ENCODE measurements at places on chromosomes 5 and 9. TPM values are rescaled to one million over a fixed set of nuclear protein-coding genes. Genes with fewer than 3 reads are reported as not detected.

GRCh38 chr5:2626572-2626971, 124.9 kb downstream of the IRX2 start:
- DNase-seq, result no peak
- no peaks in the 10 kb centered on the region for H3K27me3 ChIP-seq
- no peak overlapping the region for H3K4me3 ChIP-seq
- no peaks in the 10 kb centered on the region for H3K36me3 ChIP-seq

DNA sequence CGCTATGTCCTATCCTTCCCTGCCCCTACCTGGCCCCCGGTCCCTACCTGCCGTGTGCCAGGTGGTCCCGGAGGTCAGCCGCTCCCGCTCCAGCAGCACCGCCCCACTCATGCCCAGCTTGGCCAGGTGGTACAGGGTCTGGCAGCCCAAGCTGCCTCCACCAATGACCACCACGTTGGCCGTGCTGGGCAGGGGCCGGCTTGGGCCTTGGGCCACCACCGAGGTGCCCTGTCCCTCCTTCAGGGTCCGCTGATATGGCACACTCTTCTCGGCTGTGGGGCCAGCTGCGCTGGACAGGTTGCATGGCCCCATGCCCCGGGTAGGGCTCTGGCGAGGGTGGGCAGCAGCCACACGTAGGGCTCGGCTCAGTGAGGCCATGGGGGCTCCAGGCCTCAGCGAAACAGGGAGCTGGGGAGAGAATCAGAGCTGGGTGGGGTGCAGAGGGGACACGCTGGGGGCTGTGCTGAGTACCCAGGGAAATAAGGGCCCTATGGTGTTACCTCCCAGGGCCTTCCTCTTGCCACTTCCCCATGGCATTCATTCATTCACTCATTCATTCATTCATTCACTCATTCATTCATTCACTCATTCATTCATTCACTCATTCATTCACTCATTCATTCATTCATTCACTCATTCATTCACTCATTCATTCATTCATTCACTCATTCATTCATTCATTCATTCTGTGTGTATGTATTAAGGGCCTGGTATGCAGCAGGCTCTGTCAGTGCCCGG, 4.2 kb downstream of the SARDH start:
- DNase-seq, result no peak
- H3K4me1 ChIP-seq, result peaks cover 13% of the 10 kb centered on the region
- no peak overlapping the region for H3K4me3 ChIP-seq
- no peaks in the 10 kb centered on the region for H3K27me3 ChIP-seq
- H3K36me3 ChIP-seq, result no peaks in the 10 kb centered on the region

- no peaks in the 10 kb centered on the region for H3K4me1 ChIP-seq
- H3K4me3 ChIP-seq, result no peak overlapping the region
- no peak overlapping the region for H3K27ac ChIP-seq
- DNase-seq, result no peak
- peaks cover 11% of the 10 kb centered on the region for H3K27me3 ChIP-seq
- no peaks in the 10 kb centered on the region for H3K36me3 ChIP-seq
These were observed 23.5 kb upstream of the ERAP2 start for GRCh38 chr5:96852759-96853158.

- no peak overlapping the region for H3K4me3 ChIP-seq
- H3K27me3 ChIP-seq, result no peaks in the 10 kb centered on the region
- peaks cover 39% of the 10 kb centered on the region for H3K4me1 ChIP-seq
- H3K27ac ChIP-seq, result no peak overlapping the region
These were observed 79.3 kb downstream of the SHB start for GRCh38 chr9:37989701-37990100.

DNA sequence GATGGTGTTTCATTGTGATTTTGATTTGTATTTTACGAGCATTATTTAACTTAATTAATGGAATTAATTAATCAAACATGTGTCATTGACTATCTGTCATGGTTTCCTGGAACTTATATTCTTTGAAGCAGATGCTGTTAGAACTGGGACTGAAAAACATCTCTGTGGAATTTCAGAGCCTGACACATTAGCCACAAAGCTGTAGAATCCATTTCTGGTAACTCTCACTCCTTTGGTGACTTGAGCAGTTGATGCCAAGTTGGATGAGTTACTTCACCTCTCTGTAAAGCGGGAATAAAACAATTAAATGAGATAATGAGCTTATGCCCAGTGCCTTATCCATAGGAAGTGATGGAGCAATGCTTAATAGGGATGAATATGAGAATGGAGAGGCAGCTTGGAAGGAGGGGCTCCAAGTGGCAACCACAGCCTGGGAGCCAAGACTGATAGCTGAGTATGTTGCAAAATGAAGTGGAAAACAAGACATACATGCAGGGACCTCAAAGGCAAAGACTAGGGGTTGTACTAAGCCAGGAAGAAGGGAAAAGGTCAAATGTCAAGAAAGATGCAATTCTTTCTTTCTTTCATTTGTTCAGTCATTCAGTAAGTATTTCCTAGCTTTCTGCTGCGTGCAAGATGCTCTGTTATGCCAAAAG, 23.1 kb upstream of the ADRA1B start:
- H3K36me3 ChIP-seq, result no peaks in the 10 kb centered on the region
- DNase-seq, result no peak
- H3K4me1 ChIP-seq, result no peaks in the 10 kb centered on the region
- H3K27ac ChIP-seq, result no peak overlapping the region
- peaks cover 15% of the 10 kb centered on the region for H3K27me3 ChIP-seq

GRCh38 chr9:114653556-114654159, 3.9 kb downstream of the TEX53 start:
- DNase-seq, result peak; percentile 92
- peaks cover 5% of the 10 kb centered on the region for H3K36me3 ChIP-seq
- no peak overlapping the region for H3K4me3 ChIP-seq
- H3K27ac ChIP-seq, result peak overlapping the region; percentile 70

The GLRA1 gene
- not detected for total RNA-seq

DNA sequence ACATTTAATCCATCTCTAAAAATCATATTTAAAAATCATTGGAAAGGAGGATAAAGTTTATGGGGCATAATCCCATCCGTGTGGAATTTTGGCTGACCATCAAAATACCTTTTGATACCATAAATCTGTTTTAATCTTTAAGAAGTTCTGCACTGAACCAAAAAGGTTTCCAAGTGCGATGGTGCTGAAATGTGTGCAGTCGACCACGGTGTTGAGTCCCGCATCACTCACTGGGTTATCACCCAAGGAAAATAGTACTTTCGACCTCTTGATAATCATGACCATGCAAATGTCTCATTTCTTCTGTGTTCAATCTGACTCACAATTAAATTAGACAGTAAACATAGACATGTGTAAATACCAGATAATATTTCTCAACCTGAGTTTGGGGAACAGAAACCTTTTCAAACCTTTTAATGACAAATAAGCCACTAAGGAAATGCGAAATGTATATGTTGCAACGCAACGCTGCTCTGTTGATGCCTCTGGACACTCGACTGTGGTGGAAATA, 62.0 kb upstream of the CDH6 start:
- no peaks in the 10 kb centered on the region for H3K36me3 ChIP-seq
- H3K4me1 ChIP-seq, result no peaks in the 10 kb centered on the region
- H3K4me3 ChIP-seq, result no peak overlapping the region
- H3K27me3 ChIP-seq, result no peaks in the 10 kb centered on the region
- no peak overlapping the region for H3K27ac ChIP-seq

DNA sequence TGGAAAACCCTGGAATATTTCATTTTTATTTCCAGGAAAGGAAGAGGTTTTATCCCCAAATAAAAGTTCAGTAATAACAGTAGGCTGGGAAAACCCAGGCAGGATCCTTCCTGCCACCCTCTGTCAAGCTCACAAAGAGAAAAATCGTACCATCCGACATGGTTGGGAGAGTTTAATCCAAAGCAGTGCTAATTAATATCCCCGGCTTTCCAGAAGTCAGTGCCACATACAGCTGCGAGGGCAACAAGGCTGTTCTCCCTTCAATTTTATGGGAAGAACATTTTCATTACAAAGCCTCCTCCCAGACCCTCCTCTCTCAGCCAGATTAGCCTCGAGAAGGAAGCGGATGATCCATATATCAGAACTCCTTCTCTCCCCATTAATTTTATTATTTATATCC, 95.5 kb downstream of the PAX5 start:
- H3K4me3 ChIP-seq, result no peak overlapping the region
- no peaks in the 10 kb centered on the region for H3K36me3 ChIP-seq
- peaks cover 11% of the 10 kb centered on the region for H3K27me3 ChIP-seq
- DNase-seq, result no peak
- H3K4me1 ChIP-seq, result peaks cover 3% of the 10 kb centered on the region

- peaks cover 7% of the 10 kb centered on the region for H3K4me1 ChIP-seq
- no peaks in the 10 kb centered on the region for H3K27me3 ChIP-seq
- H3K36me3 ChIP-seq, result peaks cover 19% of the 10 kb centered on the region
- H3K4me3 ChIP-seq, result no peak overlapping the region
These were observed 30.4 kb downstream of the PSMB7 start for GRCh38 chr9:124384846-124385245.

- H3K27me3 ChIP-seq, result no peaks in the 10 kb centered on the region
- H3K36me3 ChIP-seq, result no peaks in the 10 kb centered on the region
- H3K27ac ChIP-seq, result no peak overlapping the region
- no peaks in the 10 kb centered on the region for H3K4me1 ChIP-seq
- H3K4me3 ChIP-seq, result no peak overlapping the region
These were observed 29.5 kb downstream of the TGFBI start for GRCh38 chr5:136058039-136058971.

DNA sequence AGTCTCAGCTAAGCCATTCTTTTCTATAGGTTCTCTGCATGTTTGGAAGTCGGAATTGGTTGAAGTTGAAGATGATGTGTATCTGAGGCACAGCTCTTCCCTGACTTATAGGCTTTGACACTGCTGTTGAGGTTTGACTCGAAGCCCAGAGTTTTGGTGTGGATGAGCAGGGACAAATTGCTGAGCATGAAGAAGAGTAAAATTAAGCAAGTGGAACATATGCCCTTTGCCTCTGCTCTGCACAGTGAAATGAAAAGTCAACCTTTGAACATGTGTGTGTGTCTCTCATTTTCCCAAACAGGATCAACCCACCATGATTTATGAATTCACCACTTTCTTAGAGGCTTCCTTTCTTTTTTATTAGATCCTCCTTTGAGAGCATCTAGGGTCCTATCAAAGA, 8.5 kb downstream of the HMHB1 start:
- no peak for DNase-seq
- H3K27me3 ChIP-seq, result peaks cover 8% of the 10 kb centered on the region
- H3K4me3 ChIP-seq, result no peak overlapping the region

The BAAT gene
- total RNA-seq, result not detected

DNA sequence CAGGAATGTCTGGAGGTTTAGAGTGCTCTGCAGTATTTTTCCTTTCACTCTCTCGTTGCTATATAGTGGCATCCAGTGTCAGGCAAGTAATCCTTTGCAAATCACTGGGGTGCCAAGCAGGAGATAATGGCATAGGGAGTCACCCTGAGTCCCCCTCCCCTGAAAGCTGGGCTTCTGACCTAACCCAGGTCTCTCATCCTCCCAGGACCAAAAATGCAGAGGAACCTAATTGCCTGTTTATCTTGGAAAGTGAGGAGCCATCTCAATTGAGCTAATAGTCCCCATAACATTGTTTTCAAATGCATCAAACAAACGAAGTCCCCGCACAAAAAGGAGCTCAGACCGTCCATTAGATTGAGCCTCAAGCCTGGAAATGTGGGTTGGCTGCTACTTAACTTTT, 368.0 kb upstream of the IRX2 start:
- no peak for DNase-seq
- H3K27ac ChIP-seq, result no peak overlapping the region
- H3K27me3 ChIP-seq, result peaks cover 41% of the 10 kb centered on the region
- H3K4me3 ChIP-seq, result no peak overlapping the region
- no peaks in the 10 kb centered on the region for H3K4me1 ChIP-seq

GRCh38 chr9:76114144-76114543, 223.7 kb downstream of the PCSK5 start:
- no peaks in the 10 kb centered on the region for H3K4me1 ChIP-seq
- no peak overlapping the region for H3K4me3 ChIP-seq
- no peaks in the 10 kb centered on the region for H3K36me3 ChIP-seq
- H3K27ac ChIP-seq, result no peak overlapping the region

DNA sequence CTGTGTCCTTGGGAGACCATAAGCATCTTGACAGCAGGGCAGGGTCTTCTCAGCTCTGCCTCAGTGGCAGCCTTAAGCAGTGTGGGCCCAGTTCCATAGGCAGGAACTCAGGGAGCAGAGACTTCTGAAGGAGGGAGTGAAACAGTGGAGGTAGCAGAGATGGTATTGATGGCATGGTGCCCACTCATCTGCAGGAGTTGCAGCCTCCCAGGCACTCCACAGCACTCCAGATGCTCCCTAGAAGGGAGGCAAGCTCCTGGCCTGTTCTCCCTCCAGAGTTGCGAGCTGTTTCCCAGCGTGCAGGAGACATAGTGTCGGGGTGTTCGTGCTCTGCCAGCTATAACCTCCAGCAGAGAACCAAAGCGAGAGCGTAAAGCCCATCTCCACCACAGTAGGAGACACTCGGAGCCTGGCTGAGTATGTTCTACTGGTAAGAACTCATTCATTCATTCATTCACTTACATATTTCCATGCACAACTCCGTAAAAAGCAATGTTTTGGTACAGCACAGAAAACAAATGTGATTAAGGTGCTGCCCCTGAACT, 31.4 kb upstream of the UNC5A start:
- peaks cover 8% of the 10 kb centered on the region for H3K27me3 ChIP-seq
- H3K4me3 ChIP-seq, result no peak overlapping the region
- no peaks in the 10 kb centered on the region for H3K36me3 ChIP-seq
- DNase-seq, result no peak
- no peak overlapping the region for H3K27ac ChIP-seq
- H3K4me1 ChIP-seq, result peaks cover 2% of the 10 kb centered on the region

- peaks cover 23% of the 10 kb centered on the region for H3K4me1 ChIP-seq
- peaks cover 19% of the 10 kb centered on the region for H3K36me3 ChIP-seq
- H3K4me3 ChIP-seq, result peak overlapping the region; percentile 23
- DNase-seq, result no peak
- H3K27ac ChIP-seq, result peak overlapping the region; percentile 68
These were observed 8.6 kb downstream of the C9orf72 start for GRCh38 chr9:27564670-27565069.

GRCh38 chr5:167720259-167720658, 571.2 kb upstream of the WWC1 start:
- DNase-seq, result no peak
- no peaks in the 10 kb centered on the region for H3K27me3 ChIP-seq
- H3K4me3 ChIP-seq, result no peak overlapping the region
- no peak overlapping the region for H3K27ac ChIP-seq

The TXNDC8 gene
- total RNA-seq, result not detected

DNA sequence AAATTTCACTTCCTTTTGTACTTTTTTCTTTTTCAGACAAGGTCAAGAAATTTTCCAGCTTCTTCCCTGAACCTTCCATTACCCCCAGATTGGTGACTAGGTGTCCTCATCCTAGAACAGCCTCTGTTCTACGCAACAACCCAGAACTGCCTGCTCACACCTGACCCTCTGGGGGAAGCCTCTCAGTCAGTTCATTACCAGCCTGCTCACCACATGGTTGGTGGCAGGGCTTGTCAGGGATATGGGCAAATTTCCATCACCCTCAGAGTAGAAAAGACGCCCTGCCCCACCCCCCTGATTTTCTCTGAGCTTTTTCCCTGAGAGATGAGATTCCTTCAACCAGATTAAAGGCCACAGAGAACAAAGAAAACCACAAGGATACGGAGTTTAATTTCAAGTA, 5.3 kb upstream of the CFAP95 start:
- DNase-seq, result no peak
- H3K4me1 ChIP-seq, result peaks cover 54% of the 10 kb centered on the region
- H3K36me3 ChIP-seq, result no peaks in the 10 kb centered on the region
- H3K27me3 ChIP-seq, result peaks cover 5% of the 10 kb centered on the region
- no peak overlapping the region for H3K27ac ChIP-seq

GRCh38 chr5:9363449-9363848, 182.4 kb downstream of the SEMA5A start:
- no peaks in the 10 kb centered on the region for H3K27me3 ChIP-seq
- DNase-seq, result no peak
- H3K4me1 ChIP-seq, result no peaks in the 10 kb centered on the region

GRCh38 chr5:141567513-141568117, 51.2 kb downstream of the DIAPH1 start:
- H3K4me1 ChIP-seq, result peaks cover 18% of the 10 kb centered on the region
- no peak for DNase-seq
- H3K36me3 ChIP-seq, result peaks cover 80% of the 10 kb centered on the region
- no peak overlapping the region for H3K27ac ChIP-seq
- no peak overlapping the region for H3K4me3 ChIP-seq

The ISL1 gene
- total RNA-seq, result not detected

Data from activated CD8-positive, alpha-beta T cell treated with anti-CD3 and anti-CD28 coated beads, Interleukin-2, amount 10 ng/mL, durations not matched to agents 7 days and 5 days (primary cell).